ENCODE measurements at places on chromosomes 6 and 20. TPM values are rescaled to one million over a fixed set of nuclear protein-coding genes. Genes with fewer than 3 reads are reported as not detected.

The BANF2 gene
- total RNA-seq: not detected

The SNAI1 gene
- total RNA-seq: not detected

The OVOL2 gene
- total RNA-seq: 0.94 TPM

The CCDC170 gene
- total RNA-seq: 2.8 TPM

The PABPC1L gene
- total RNA-seq: 13.8 TPM

The EEF1A2 gene
- 281 TPM for total RNA-seq

The FLRT3 gene
- total RNA-seq: 21.9 TPM

The PRND gene
- 1.9 TPM for total RNA-seq

The EYA4 gene
- 0.94 TPM for total RNA-seq

The GMEB2 gene
- 9.7 TPM for total RNA-seq

The MARCKS gene
- 298 TPM for total RNA-seq

The CABLES2 gene
- 7.2 TPM for total RNA-seq

The ADGB gene
- 0.31 TPM for total RNA-seq

The NHSL1 gene
- 117 TPM for total RNA-seq

The PTPRK gene
- total RNA-seq: 377 TPM

The DEFB132 gene
- not detected for total RNA-seq

Data from parietal lobe (tissue), 2 donors.